ENCODE measurements at places on chromosomes 5 and 9.

- no peak for DNase-seq
Measured at GRCh38 chr5:57734296-57734695, 251.7 kb upstream of the ACTBL2 start.

GRCh38 chr5:107571621-107572536 is 98.9 kb downstream of the EFNA5 start:
- peak; percentile 60 for DNase-seq

GRCh38 chr5:72498284-72498683 is 8.9 kb downstream of the ZNF366 start:
- DNase-seq, result no peak

DNA sequence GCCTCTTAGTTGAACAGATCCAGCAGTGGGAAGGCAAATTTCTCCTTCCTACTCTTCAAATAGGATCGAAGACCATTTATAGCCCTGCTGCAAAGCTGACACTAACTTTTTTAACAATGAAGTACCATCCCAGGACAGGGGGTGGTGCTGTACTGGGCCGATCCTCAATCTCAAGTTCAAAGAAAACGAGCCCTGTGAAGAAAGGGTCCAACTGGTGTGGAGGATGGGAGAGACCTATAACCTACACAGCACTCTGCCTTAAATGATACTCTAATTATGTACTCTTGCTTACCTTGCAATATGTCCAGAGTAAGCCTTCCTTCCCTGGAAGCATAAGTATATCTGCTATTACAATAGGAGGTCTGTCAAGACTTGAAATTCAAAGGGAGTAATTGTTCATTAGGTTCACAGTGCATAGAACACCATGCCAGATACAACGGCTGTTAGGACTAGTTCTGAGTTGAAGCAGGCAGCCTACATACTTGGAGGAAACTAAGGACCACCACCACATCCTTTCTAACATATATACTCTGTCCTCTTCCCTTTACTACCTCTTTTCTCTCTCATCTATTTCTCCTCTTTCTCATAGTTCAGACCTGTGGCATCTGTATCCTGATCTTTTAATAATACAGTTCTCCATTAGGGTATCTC is 6.2 kb downstream of the ETF1 start:
- DNase-seq, result no peak

DNA sequence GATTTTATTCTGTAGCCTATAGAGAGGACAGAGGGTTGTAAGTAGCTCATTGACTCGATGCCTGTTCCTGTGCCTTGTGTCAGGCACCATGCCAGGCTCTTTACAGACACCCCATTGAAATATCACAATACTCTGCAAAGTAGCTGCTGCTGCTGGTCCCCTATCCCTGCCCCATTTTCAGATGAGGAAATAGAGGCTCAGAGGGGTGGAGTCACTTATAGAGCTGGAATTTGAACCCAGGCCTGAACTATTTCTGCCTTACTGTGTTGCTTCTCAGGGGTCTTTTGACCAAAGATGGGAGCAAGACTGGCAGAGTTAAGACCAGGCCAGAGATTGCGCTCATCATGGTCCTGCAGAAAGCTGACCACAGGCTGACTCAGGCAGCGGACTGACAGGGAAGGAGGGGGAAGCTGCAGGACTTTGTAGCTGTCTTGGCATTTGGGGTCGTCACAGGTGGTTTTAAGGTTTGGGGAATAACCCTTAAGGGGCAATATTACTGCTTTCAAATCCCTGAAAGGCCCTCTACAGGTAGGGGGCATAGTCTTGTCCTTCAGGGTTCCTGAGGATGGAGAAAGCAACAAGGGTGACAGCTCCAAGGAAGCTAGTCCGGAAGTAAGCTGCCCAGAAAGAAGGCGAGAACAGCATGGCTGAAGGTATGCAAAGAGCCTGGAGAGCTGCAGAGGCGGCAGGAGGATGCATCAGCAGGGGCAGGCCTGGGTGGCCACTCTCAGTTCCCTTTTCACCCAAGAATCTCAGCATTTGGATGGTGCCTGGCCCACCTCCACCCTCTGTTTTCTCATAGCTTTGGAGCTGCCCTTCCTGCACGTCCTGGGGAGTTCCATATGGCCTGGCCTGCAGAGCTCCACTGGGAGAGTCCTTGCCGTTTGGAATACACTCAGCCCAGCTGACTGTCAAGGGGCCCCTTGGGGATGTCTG is 18.3 kb upstream of the NDST1 start:
- DNase-seq, result no peak

DNA sequence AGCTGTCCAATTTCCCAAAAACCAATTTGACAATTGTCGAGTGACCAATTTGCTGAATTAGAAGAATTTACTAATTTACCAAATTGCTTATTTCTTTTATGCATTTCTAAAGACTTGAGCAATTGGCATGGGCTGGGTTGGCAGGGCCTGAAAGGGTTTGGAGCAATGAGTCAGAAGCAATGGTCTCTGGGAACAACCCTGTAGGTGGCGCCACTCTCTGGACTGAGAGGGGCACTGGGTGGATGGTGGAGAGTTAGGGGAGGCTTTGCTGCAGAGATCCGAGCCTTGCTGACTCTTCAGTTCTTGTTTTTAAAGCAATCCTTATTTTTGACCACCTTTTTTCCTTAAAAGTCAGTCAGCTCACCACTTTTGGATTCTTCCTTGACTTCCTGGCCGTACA is 71.5 kb upstream of the RPS23 start:
- DNase-seq, result no peak

GRCh38 chr5:56264417-56265025 is 31.4 kb upstream of the ANKRD55 start:
- DNase-seq, result no peak

GRCh38 chr5:132500931-132501628 is 10.5 kb upstream of the IRF1 start:
- DNase-seq, result no peak

- no peak for DNase-seq
Measured at GRCh38 chr9:126925876-126926275, 11.3 kb downstream of the RALGPS1 start.

- DNase-seq, result no peak
Measured at GRCh38 chr5:62922191-62922590, 343.6 kb downstream of the LRRC70 start.

DNA sequence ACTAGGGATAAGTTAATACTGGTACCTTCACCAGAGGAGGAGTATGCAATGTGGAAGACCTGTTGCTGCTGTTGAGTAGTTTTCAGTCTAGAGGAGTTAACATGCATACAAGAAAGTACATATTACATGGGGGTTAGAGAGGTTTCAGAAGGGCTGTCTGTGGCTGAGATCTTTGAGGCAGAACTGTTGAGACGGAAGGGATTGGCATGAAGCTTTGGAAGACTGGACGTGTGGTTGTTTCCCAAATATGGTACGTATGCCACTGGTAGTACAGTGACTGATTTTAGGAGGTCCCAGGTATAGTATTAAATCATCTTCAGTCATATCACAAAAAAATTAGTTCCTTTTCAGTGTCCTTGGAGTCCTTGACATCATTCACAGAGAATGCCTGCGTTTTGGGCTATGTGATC is 17.6 kb downstream of the TNFAIP8 start:
- no peak for DNase-seq

- no peak for DNase-seq
Measured at GRCh38 chr9:95250462-95251221, 66.9 kb downstream of the FANCC start.

DNA sequence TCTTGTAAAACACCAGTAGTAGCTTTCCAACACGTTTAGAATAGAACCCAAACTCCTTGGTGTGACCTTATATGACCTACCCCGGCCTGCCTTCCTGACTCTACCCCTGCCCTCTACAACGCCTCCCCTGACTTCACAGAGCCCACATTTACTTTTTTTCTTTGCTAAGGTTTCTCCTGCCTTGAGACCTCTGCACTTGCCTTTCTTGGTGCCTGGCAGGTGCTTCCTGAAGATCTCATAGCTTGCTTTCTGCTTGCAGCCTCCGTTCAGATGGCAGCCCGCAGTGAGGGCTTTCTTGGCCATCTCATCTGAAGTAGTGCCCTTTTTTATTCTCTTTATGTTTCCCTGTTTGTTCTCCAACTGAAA is 24.3 kb downstream of the NUP214 start:
- no peak for DNase-seq

- no peak for DNase-seq
Measured at GRCh38 chr9:123368536-123369153, 12.6 kb downstream of the CRB2 start.

- DNase-seq, result no peak
Measured at GRCh38 chr9:69253057-69253456, 72.0 kb upstream of the ENTREP1 start.

- DNase-seq, result no peak
Measured at GRCh38 chr9:136857581-136858412, 5.7 kb downstream of the MAMDC4 start.

DNA sequence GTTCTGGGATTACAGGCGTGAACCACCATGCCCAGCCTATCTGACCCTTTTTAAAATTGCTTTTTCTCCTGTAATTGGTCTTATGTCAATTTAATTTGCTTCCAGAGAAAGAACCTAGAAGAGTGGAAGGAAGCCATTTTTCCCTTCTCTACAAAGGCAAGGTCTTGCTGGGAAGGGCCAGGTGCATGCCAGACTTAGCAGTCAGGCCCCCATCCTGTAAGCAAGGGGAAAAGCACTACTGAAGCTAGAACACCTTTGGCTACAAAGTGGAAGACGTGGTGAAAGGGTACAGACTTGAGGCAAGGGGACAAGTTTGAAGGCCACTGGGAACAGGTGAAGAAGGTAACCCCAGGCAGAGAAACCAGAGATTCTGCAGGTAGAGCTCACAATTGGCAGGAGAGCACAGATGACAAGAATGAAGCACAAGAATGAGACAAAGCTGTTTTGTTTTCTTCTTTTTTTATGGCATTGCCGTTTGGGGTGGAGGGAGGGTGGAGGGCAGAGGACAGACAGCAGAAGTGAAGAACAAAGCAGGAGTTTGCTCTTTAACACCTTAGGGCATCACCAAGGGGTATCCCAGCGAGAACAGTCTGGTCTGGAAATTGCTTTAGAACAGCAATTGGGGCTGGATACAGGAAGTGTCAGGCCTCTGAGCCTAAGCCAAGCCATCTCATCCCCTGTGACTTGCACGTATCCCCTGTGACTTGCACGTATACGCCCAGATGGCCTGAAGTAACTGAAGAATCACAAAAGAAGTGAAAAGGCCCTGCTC is 72.9 kb downstream of the SERINC5 start:
- no peak for DNase-seq

- DNase-seq, result no peak
Measured at GRCh38 chr9:111691672-111692329, 30.4 kb downstream of the GNG10 start.

- DNase-seq, result no peak
Measured at GRCh38 chr5:127298656-127299055, 8.1 kb downstream of the MEGF10 start.

- no peak for DNase-seq
Measured at GRCh38 chr5:126438267-126438666, 15.1 kb downstream of the GRAMD2B start.

GRCh38 chr5:149060325-149060724 is 2.5 kb downstream of the SH3TC2 start:
- no peak for DNase-seq

DNA sequence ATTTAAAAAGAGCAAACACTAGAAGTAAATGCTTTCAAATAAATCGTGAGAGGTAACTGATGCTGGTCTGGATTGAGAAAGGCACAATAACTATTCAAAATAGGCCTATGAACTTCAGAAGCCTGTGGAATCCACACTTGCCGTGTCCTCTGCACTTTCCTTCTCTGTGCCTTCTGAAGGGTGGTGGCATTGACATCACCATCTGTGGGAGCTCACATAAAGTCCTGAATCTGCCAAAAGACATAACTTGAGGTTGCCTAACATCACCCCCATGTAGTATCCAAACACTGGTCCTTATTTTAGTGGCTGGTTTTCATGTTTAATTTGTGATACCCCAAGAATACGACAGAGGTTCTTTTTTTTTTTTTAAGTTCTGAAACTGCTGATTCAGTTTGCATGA is 59.8 kb downstream of the IRF1 start:
- no peak for DNase-seq

- no peak for DNase-seq
Measured at GRCh38 chr9:38175423-38175822, 106.4 kb upstream of the SHB start.

- DNase-seq, result no peak
Measured at GRCh38 chr9:70951749-70952727, 169.4 kb downstream of the TRPM3 start.

- no peak for DNase-seq
Measured at GRCh38 chr5:179301796-179302195, 43.5 kb downstream of the ADAMTS2 start.

DNA sequence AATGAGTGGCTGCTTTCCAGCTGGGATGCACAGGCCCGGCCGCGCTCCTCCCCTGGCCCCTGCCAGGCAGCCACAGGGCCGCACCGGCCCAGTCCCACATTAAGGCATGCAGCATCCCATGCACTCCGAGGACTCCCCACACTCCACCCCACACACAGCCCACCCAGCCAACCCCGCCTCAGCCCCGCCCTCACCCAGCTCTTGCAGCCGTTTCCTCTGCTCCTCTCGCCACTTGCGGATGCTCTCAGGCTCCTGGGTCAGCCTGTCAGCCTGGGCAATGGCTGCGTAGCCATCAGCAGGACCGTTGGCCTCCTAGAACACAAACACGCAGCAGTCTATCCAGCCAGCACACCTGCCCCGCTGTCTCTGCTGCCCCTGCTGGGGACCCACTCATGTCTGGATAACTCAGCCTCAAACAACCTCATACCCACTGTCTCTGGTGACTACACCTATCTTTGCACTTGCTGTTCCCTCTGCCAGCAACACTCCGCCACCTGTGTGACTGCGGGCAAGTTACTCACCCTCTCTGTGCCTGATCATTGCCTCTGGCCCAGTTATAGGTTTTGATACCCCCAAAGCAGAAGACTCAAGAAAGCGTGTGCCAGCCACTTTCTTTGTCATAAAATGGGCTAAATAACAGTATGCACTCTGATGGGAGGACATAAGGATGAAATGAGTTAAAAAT is 9.3 kb downstream of the HIGD2A start:
- no peak for DNase-seq

GRCh38 chr9:126851286-126851880 is 9.1 kb upstream of the ZBTB34 start:
- DNase-seq, result no peak

DNA sequence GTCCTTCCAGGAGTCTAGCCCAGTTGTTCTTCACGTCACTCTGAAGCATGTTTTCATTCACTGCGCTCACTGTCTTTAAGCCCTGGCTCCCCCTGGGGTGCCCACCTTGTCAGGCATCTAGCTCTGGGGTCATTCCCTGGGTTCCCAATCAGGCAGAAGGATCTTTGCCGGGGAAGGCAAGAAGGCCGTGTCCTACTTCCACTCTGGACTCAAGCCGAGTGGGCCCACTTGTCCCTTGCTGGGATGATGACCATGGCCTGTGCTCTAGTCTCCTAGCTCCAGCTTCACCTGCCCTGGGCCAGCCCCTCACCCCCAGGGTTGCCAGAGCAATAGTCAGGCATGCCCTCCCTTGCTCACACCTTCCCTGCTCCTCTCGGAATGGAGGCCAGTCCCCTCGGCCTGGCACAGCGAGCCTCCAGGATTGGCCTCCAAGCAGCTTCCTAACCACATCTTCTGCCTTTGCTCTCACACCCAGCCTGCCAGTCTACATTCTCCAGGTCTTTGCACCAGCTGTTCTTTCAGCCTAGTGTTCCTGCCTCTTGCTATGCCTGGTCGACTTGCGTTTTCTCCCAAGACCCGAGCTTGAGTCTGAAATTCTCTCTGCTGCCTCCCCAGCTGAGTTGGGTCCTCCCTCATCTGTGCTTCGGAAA is 32.2 kb upstream of the PSD2 start:
- no peak for DNase-seq
